ENCODE measurements at places on chromosomes 4 and X.

- peak; percentile 68 for DNase-seq
These were observed 202.5 kb upstream of the MAB21L2 start for GRCh38 chr4:150379454-150379853.

GRCh38 chr4:108110450-108110849 lies 58.3 kb downstream of the LEF1 start:
- no peak for DNase-seq

DNA sequence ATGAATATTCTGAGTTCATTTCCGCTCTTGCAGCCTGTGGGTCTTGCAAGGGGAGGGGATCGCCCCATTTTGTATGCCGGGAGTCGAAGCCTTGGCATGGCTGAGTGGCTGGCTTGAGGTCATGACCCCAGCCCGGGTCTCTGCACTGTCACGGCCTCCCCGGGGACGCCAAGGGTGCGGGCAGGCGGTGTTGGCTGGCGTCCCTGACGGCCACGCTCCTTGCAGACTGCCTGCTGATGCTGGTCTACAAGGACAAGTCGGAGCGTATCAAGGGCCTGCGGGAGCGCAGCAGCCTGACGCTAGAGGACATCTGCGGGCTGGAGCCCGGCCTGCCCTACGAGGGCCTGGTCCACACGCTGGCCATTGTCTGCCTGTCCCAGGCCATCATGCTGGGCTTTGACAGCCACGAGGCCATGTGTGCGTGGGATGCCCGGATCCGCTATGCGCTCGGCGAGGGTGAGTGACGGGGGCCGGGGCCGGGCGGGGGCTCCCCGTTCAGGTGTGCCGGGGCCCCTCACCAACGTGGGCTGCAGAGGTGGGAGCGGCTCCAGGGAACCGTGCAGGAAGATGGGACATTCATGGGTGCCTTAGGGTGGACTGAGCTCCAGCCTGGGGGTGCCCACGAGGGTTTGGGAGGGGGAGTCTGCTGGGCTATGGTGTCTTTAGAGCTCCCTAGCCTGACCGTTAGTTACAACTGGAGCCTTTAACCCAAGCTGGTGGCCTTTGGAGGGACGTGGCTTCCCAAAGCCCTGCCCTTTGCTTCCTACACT lies 10.3 kb downstream of the DOK7 start:
- no peak for DNase-seq

- no peak for DNase-seq
These were observed 174.4 kb upstream of the BRWD3 start for GRCh38 chrX:80984118-80984517.

DNA sequence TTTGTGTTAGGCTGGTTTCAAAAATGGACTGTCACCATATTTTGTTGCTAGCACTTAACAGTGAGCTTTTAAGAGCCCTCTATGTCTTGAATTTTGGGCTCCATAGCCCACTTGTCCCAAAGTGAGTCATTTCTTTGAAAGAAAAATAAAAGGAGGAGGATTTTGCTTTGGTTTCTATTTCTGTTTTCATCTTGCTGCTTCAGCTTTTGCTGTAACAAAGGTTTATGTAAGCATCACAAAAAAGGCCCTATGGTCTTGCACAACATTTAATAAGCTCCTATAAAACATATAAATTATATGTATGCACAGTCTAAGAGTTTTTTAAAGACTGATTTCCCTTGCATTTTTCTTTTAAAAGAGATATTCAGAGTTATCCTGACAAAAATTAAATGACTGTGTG lies 105.2 kb downstream of the PHOX2B start:
- no peak for DNase-seq

DNA sequence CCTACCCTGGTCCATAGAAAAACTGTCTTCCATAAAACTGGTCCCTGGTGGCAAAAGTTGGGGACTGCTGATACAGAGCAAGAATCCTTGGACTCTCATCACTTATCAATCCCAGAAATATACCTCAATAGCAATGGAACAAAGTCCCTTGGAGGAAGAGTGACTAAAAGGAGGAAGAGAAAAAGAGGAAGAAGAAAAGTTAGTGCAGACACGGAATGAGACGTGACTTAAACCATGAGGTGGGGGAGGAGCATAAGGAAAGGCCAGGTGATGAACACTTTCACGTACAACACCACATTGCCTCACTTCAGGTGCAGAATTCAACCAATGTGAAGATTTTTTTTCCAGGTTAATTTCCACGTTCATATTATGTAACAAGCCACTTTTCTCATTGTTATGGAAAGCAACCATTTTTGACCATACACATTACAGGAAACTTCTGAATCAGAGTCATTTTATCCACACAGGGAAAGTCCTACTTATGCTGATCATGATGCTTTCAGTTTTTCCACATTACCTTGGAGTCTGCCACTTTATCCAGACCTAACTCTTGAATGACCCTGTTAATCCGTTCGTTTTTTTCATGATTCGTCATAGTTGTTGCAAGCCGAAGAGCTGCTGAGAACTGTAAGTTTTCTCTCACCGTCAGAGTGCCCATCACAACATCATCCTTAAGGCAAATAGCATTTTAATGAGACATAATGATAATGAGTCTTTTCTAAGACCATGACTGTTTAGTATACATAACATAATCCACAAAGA lies 27.7 kb downstream of the ABCG2 start:
- no peak for DNase-seq

- DNase-seq: no peak
These were observed 1.4 kb downstream of the GATA1 start for GRCh38 chrX:48787505-48788443.

GRCh38 chrX:41152221-41152620 lies 67.0 kb downstream of the USP9X start:
- no peak for DNase-seq

- peak; percentile 53 for DNase-seq
These were observed 87.2 kb downstream of the HPRT1 start for GRCh38 chrX:134547047-134547679.

GRCh38 chr4:162706051-162706450 lies 460.6 kb downstream of the NAF1 start:
- no peak for DNase-seq

DNA sequence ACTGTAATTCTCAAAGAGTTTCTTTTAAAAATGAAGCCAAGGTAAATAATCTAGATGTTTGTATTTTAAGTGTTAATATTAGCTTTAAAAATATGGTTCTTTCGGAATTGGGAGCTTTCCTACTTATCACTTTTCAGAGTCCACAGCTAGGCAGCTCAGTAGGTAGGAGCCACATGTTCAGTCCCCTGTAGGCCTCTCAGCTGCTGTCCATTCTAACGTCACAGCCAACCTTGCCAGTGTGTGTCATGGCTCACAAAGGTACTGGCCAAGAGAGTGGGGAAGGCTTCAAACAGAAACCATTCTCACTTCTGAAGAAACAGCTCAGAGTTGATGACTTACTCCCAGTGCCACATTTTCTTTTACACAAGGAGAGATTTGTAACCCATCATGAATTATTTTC lies 50.0 kb upstream of the BRS3 start:
- DNase-seq: no peak

- DNase-seq: no peak
These were observed 131.9 kb downstream of the TBC1D19 start for GRCh38 chr4:26715636-26716242.

DNA sequence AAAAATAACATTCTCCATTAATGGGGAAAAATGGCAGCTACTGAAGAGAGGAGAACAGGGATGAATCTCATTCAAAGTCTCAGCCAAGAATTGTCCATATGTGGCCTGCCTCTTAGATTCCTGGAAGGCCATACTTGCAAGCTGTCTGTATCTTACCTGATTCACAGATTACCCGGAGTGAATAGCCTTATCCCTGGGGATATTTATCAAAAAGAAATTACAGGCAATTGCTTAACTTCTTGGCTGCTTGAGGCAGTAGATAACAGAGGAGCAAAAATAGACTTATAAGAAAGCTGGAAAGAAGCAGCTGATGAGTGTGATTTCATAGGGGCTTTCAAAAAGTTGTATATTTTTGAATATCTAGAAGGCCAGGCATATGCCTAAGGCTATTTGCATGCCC lies 68.8 kb upstream of the PPP1R2C start:
- DNase-seq: peak; percentile 1

- DNase-seq: no peak
These were observed 93.0 kb upstream of the ANK2 start for GRCh38 chr4:112956484-112956896.

DNA sequence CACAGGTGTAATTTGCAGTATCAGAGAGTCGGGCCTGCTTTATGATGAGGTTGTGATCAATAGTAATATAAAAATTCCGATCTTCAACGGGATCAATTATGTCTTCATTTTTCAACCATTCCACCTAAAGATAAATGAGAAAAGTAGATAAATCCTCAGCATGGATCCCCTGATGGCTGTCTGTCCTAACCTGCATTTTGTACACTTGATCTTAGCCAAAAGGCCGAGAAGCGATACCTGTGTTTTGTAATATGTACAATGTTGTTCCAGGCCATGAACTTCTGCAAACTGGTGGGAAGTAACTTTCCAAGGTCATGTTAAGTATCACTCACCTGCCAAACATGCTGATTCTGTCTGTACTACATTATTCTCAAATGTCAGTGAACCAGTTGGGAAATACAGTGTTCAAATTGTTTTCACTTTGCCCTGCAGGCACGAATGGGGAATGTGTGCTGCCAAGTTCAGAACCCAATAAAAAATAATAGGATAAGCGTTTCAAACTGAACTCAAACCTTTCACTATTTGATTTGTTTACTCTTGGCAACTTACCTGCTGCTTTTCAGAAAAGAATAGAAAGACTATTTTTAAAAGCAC lies 298.1 kb downstream of the UNC5C start:
- DNase-seq: no peak

DNA sequence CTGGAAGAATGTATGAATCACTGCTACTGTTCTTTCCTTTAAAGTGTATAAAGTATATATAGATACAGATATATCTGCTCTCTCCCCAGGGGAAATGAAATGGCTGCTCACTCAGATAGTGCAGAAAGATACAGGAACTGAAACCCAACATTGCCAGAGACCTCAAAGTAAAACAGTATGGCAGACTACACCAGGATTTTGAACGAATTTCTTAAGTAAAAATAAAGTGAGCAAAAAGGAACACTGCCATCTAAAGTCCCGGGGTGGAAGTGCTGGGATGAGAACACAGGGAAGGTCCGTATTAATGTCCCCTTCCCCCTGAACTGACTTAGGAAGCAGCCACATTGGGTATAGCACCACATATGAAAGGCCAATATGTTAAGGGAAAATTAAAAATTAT lies 93.4 kb downstream of the TMA16 start:
- no peak for DNase-seq

DNA sequence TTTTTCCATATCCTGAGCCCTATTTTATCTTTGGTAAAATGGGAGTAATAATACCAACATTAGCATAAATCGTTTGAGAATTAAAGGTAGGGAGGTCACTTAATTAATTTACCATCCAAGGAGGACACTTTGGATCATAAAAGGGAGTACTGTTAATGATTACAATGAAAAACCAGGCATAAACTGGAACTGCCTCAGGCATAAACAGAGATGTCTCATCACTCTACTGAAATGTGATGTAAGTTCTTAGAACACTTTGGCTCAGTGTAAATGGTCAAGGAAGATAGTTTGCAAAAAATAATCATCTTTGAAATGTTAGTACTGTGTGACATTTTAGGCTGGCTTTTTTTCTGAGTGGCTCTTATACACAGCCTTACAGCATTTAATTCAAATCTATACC lies 268.7 kb downstream of the SLC39A8 start:
- no peak for DNase-seq

- no peak for DNase-seq
These were observed 34.0 kb upstream of the MAGEB2 start for GRCh38 chrX:30181353-30181752.

DNA sequence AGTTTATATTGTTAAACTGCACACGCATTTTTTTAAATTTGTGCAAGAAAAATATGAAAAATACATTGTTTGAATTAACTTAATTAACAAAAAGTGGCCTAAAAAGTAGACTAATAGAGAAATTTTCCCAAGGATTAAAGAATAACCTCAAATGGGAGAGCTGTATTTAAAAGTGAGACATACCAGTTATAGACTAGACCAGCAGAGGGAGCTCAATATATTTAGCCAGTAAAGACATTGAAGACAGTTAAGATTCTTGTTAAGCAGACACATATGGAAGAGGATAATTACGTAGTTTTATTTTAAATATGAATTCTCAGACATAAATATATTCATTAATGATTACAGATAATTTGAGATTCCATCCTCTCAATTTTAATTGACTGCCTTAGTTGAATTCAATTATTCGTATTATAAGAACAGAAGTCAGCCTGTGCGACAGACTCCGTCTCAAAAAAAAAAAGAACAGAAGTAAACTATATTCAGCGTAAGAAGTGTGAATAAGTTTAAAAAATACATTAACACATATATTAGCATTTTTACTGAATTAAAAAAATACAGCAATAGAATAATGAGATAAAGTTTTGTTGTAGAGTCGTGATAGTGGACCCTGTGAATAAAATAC lies 64.8 kb downstream of the GLRA3 start:
- DNase-seq: peak; percentile 71

DNA sequence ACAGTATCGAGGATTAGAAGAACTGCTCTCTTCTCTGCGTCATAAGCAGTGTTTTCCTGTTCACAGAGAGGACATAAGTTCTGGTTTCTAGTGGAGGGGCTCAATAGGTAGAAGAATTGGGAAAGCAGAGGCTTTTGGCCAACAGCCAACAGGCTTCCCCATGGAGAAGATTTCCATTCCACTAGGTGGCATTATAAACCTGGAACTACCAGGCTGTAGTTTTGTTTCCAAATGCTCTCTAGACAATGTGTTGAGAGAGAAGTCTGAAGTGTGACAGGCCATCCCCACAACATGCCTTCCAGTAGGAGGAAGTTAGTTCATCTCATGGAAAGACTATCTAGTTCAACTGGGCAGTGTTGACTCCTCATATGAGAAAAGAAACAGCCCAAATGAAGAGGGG lies 63.8 kb upstream of the ANXA10 start:
- peak; percentile 16 for DNase-seq

DNA sequence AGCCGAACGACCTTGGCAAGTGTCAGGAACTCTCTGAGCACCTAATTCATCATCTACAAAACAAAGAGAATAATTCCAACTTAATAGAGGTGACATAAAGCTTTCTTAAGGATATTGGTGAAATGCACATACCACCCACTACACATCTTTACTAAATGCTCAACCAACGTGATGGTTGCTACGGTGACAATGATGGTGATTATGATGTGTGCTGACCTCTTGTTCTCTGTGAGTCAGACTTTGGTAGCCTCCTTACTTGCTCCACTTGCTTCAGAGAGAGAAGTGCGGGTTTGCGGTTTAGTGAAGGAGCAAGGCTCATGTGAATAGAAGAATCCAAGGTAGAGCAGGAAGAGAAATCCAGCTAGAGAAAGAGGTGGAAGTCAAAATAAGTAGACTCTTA lies 52.8 kb upstream of the CLNK start:
- DNase-seq: peak; percentile 9

DNA sequence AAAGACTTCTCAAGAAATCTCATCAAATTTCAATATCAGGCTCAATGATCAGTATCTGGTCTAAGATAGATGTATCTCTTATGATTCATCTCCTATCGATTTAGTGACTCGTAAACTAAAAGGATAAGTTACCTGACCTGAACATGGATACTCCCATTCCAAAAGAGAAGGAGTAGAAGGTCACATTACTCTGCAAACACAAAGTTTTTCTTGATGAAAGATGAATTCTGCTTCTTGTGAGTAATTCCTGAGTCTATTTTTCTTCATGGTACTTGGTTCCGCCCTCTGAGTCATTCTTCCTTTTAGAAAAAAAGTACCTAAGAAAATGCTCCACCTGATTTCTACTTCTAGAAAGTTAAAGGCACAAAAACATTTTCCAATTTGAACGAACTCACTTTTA lies 223.1 kb upstream of the SLIT2 start:
- peak; percentile 34 for DNase-seq
